T-helper 22 cell (primary cell): ENCODE measurements at places on chromosomes 2 and 18.

DNA sequence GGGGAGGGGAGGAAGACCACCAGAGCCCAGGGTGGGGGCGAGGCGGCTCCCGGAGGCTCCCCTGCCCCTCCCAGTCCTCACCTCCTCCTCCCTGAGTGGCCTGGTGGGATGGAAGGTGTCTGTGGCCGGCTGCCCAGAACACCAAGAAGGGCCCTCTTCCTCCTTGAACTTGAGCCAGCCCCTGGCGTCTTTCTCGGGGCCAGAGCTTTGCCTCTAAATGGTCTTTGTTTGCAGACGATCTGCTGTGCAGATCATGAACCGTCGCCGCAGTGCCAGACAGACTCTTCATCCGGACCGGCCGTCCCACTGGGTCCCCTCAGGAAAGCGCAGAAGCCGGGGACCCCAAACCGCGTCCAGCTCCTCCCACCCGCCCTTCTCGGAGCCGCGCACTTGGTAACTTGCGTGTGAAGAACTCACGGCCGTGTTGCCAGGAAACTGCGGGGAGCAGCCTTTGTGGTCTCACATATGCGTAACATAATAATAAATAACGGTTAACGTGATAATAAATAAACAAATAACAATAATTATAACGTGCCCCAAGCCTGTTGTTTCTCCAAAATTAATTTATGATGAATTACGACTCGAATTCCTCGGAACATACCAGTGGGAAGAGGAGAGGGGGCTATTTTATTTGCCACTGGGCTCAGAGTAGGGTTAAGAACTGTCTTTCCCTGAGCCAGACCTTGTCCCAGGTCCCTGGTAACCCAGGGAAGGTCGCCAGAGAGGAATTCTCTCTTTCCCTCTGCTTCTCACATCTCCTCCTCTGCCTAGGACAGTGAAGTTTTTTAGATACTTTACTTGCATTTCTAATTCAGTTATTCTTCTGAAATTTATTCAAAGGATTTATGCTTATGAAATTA lies 41.0 kb downstream of the PTGR3 start:
- DNase-seq = no peak

GRCh38 chr2:99971326-99971900 lies 171.0 kb downstream of the AFF3 start:
- DNase-seq = no peak

DNA sequence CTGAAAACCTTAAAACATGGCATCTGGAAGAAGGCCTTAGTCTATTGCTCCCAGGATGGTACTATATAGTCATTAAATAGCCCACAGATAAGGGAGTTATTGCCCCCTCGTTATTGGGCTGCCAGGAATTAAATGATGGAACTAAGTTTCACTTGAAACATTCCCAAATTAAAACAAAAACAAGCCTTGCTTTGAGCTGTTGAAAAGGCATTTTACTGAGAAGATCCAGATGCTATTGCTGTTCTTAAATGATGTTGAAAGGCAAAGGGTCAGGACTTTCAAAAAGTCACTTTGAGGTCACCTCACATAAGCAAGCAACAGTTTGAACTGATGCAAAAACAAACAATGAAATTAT lies 2.0 kb upstream of the AMMECR1L start:
- DNase-seq = no peak

DNA sequence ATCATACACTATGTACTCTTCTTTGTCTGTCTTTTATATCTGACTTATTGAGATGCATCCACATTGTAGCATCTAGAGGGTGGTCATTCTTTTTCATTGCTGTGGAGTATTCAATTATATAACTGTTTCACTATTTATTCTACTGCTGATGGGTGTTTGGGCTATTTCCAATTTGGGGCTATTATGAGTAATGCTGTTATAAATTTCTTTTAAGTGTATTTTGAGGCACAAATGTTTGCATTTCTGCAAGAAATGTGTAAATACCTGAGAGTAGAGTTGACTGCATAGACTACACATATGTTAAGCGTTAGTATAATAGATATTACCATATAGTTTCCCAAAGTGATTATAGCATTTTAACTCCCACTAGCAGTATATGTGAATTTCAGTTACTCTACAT lies 26.9 kb upstream of the PPP1R1C start:
- DNase-seq = no peak

DNA sequence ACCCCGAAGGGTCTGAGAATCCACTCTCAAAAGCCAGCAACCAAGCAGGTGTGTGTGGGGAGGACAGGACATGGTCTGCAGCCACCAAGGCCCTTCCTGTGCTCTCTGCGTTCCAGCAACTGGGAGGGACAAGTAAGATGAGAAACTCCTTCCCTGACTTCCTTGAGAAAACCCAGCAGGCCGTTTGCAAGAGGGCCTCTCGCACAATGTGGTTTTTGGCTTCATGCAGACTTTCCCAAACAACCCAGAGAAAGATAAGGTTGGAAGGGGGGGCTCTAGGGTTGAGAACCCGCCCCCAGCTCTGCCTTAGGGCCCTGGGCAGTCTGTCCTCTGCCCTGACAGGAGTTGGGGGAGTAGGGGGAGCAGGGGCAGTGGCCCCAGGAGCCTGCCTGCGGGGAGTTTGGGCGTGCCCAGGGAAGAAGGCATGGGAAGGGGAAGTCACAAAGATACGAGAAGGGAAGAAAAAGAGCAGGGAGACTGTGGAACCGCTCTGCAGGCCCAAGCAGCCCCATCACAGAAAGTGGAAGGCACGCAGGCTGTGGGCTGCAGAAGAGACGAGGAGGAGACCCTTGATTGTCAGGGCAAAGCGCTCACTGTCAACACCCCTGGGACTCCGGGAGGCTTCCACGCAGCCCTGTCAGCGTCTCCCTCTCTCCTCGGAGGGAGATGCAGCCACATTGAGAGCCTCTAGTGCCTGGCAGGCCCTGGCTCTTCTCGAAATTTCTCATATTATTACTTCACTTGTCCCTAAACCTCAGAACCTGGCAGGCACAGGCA lies 99.8 kb downstream of the SMAD7 start:
- no peak for DNase-seq

DNA sequence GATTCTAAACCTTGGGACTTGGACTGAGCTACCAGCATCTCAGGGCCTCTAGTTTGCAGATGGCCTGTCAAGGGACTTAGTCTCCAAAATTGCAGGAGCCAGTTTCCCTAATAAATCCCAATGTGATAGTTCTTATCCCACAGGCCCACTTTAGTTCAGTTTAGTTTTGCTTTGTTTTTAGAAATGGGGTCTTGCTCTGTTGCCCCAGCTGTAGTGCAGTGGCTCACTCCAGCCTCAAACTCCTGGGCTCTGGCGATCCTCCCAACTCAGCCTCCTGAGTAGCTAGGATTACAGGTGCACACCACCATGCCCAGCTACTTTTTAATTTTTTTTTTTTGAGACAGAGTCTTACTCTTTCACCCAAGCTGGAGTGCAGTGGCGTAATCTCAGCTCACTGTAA lies 2.6 kb upstream of the SF3B1 start:
- DNase-seq = no peak

GRCh38 chr18:23228102-23229061 lies 93.1 kb downstream of the CABLES1 start:
- DNase-seq = no peak

- DNase-seq = no peak
These were observed 5.8 kb upstream of the SIX3 start for GRCh38 chr2:44935729-44936098.

GRCh38 chr2:23596316-23596885 lies 211.4 kb downstream of the KLHL29 start:
- DNase-seq = no peak

GRCh38 chr2:187429989-187430388 lies 18.1 kb downstream of the CALCRL start:
- DNase-seq = no peak

GRCh38 chr2:236473691-236474090 lies 95.9 kb upstream of the ACKR3 start:
- no peak for DNase-seq

- no peak for DNase-seq
These were observed 203.3 kb downstream of the CELF4 start for GRCh38 chr18:37362158-37362890.

DNA sequence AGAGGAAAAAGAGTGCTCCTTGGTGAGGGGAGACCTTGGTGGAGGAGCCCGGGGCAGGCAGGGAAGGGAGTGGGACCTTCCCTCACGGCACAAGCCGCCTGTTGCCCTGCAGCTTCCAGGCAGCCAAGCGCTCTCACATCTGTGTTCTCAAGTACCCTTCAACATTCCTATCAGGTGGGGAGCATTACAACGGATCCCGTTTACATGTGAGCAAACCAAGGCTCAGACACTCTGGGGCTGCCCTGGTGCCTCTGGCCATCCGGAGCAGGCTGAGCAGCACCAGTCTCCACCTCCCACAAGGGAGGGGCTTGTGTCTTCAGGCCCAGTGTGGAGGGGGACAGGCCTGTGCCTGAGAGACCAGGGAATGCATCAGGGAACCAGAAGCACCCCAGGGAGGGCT lies 57.9 kb downstream of the AQP12A start:
- DNase-seq = no peak

DNA sequence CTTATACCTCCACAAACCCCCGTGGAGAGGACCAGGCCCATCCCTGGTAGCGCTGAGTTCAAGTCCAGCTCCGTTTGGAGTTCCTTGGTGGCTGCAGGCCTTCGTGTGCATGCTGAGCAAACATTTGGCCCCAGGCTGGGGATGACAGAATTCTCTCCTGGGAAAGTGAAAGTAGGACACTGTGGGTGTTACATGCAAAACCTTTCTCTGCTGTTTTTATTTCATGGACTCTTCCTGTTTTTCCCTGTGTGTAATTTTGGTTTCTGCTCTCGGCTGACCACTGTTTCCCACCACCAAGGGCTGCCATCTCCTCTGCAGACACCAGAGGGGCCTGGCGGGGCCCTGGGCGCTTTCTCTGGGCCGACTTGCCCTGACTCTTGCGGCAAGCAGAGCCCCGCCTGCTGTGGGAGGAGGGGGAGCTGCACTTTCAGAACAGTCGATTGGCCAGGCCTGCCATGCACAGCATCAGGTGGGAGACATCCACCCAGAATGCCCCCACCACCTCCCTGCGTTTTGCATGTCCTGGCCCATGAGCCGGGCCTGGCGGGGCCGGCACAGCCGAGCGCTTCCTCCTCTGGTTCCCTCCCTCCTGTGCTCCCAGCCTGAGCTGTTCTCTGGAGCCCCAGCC lies 102.4 kb downstream of the CABLES1 start:
- DNase-seq = no peak
